Stimulated activated CD4-positive, alpha-beta T cell treated with anti-CD3 and anti-CD28 coated beads, Interleukin-15, amount 100 ng/mL, for 24 hours (primary cell): ENCODE measurements at places on chromosomes 5 and 9.
A peak's percentile ranks its signal among the peaks of the same experiment; 100 is the strongest.

DNA sequence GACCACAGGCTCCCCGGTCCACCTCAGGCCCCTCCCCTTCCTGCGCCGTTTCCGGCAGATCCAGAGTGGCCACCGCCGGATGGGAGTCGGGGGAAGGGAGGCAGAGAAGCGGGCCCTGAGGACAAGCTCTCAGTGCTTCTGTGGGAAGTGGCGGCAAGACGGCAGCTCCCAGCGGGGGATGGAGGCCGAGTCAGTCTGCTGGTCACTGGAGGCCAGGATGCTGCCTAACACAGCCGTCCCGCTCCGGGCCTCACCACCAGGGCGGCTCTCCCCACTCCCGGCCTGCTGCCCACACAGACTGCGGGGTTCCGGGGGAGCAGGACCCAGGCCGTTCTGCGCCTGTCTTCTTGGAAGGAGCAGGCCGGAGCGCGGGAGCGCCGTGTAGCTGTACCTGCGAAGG is 31.4 kb downstream of the FXN start:
- no peak for DNase-seq

DNA sequence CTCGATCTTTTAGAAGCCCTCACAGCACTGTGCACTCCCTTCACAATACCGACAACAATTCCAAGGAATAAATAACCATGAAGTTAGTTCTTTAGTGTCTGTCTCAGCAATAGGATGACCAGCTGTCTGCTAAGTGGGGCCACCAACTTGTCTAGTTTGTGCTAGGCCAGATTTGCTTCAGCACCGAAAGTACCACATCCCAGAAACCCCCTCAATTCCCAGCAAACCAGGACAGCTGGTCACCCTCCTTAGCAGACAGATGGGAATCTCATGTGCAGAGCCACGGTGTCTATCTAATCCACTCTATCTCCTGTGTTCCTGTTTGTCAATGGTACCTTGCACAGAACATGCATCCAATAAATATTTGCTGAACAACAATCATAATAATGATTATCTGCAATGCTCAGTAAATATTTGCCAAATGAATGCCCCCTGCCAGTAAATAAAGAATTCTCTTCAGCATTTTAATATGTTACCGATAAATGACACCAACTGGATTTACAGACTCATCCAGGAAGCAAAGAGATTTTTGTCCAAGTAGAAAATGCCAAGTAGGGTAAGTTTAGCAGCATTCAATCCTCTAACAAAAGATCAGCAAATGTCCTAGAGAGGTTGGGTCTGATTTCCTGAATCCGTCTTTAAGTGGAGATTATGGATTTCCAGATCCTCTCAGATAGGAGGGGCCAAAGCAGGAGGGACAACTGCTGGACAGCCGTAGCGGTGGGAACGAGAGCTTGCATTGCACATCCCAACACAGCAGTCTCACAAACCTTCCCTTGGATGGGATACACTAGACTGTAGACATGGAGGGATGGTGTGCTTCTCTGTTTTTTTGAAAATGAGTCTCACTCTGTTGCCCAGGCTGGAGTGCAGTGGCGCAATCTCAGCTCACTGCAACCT is 51.9 kb upstream of the ANKRD33B start:
- no peak for DNase-seq

DNA sequence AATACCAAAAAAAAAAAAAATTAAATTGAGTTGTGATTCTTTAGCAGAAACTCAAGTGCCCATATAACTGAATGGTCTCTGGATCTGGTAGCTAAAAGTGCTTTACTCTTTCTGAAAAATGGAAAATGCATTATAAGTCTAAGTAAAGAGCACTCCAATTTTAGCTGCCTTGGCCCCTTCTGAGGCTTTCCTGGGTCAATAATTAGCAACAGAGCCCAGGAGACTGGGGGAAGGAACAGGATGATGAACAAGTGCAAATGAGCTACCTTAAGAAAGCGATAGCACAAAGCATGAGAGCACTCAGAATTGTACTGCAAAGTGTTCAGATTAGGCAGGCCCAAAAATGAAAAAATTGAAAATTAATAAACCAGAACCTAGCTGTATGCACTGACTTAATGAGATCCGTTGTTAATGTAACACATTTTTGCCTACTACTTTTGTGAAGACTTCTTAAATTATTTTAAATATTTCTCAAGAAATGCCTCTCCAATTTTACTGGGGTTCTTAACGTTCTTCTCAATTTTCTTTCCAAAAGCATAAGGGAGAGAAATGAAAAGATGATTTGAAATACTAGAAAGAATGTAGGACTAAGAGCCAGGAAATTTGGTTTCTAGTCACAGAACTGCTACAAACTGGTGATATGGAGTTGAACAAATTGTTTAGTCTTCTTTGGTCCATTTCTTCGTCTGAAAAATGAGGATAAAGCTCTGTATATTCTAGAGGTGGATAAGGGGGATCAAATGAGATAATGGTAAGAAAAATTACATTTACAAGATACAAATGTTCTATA is 566.1 kb downstream of the PDE4D start:
- no peak for DNase-seq

GRCh38 chr9:93354451-93354850 is 97.0 kb upstream of the FAM120A start:
- no peak for DNase-seq

- DNase-seq: no peak
Measured at GRCh38 chr5:67235399-67236110, 39.0 kb upstream of the CD180 start.

DNA sequence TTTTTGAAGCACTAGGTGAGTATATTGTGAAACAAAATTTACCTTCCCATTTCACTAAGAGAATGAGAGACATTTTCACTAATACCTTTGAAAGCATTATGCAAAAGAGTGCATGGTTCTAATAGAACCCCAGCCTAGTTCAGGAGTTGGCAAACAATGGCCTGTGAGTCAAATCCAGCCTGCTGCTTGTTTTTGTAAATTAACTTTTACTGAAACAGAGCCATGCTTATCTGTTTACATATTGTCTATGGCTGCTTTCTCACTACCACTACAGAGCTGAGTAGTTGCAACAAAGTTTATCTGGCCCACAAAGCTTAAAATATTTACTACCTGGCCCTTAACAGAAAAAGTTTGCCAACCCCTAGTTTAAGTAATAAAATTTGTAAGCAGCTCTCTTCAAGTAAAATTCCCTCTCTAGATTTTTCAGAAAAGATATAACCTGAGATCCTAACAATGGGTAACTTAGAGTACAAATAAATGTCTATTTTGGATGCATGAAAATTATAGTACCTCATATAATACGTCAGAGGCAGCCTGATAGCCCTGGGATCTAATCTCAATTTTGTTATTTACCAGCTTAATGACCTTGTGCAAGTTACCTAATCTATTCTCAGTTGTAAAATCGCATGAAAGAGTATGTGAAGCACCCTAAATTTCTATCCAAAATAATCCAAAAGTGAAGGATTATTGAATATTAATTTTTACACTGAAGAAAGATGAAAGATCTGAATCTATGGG is 50.7 kb upstream of the ARL15 start:
- DNase-seq: no peak

GRCh38 chr5:23717486-23717885 is 210.1 kb downstream of the PRDM9 start:
- DNase-seq: no peak

DNA sequence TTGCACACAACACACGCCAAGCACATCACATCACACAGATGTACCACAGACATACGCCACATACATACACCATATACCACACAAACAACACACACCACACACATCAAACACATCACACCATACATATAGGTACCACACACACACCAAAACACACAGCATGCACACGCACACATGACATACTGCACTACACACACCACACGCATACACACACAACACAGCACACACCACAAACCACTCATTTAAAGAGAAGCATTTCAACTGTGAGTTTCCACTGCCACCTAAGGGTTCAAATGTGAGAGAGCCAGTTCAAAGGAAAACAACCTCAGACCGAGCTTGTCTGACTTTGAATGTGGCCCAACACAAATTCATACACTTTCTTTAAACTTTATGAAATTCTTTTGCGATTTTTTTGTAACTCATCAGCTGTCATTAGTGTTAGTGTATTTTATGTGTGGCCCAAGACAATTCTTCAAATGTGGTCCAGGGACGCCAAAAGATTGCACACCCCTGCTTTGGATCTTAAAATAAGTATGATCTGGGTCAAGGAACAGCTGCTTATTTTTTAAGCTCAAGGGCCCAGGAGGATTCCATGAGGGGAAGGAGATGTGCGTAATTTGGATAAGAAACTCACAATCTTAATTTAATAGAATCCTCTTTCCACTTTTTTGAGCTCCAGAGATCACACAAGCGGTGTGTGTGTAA is 494.6 kb downstream of the GADD45G start:
- DNase-seq: no peak

DNA sequence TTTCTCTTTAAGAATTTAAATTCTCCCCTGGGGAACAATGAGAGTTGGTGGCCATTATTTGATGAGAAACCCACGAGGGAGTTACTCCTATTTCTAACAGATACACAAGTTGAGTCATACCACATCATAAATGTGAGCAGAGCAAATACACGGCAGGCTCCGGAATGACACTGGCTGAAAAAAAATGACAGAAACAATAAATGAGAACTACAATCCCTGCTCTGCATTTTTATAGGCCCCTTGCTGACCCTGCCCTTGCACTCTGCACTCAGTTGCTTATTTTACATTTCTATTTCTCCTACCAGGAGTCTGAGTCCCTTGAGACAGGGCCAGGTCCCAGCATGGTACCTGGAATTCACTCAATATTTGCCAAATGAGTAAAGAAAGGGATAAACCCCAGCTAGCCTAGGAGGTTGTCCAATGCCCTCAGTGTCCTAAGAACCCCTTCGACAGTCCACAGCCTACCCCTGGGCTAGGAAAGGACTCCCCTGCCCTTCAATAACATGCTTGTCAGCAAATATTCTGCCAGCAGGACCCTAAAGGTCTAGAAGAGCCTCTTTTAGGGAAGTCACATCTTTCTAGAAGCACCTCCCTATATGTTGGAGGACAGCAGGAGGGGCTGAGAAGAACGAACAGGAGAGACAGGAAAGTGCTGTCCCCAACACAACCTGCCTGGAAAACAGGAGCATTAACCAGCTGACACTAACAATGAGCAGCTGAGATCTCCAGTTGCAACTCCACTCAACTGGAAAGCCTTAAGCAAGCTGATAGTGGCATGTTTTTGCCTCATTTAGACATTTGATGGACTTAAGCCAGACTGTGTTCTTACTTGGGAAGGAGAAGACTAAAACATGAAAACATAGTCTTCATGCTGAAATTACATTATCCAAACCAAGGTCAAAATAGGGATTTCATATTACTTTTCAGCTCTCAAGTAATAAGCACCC is 191.2 kb downstream of the ACTL7B start:
- DNase-seq: no peak

DNA sequence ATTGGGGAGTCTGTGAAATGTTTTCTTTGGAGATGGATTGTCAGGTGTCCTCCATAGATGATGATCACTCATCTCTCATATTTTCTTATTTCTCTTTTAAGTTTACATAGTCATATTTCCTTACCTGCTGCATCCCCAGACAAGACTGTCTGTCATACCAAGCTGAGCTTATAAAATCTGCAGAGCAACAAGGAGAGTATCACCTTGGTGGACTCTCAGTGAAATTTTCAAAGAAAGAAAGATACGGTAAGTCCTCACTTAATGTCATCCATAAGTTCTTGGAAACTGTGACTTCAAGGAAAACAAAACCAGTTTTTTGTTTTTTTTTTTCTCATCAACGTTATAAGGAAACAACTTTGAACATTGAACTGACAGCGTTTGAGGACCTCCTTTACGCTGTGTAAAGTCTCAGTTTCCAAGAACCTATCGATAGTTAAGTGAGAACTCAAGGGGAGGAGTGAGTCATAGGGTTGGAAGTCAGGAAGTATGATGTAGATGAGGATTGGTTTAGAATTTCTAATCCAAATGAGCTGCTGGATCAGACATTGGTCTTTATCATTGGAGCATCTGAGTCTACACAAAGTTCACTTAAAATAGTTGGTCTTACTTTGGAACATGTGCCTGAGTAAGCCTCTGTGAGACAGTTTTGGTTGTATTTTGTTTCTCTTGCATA is 45.5 kb downstream of the SPIN1 start:
- no peak for DNase-seq

GRCh38 chr5:1134478-1134877 is 22.6 kb upstream of the SLC12A7 start:
- no peak for DNase-seq

GRCh38 chr5:76099286-76099702 is 16.1 kb downstream of the SV2C start:
- DNase-seq: no peak

- no peak for DNase-seq
Measured at GRCh38 chr5:158506648-158507047, 593.1 kb downstream of the EBF1 start.

- no peak for DNase-seq
Measured at GRCh38 chr9:36935332-36935731, 98.7 kb downstream of the PAX5 start.

GRCh38 chr9:6224393-6225154 is 9.0 kb downstream of the IL33 start:
- no peak for DNase-seq

- no peak for DNase-seq
Measured at GRCh38 chr5:116494784-116495450, 79.7 kb downstream of the SEMA6A start.

GRCh38 chr9:31597977-31598376 is 786.5 kb upstream of the ACO1 start:
- peak; percentile 1 for DNase-seq

GRCh38 chr9:37290940-37291485 is 131.5 kb upstream of the GRHPR start:
- DNase-seq: no peak

DNA sequence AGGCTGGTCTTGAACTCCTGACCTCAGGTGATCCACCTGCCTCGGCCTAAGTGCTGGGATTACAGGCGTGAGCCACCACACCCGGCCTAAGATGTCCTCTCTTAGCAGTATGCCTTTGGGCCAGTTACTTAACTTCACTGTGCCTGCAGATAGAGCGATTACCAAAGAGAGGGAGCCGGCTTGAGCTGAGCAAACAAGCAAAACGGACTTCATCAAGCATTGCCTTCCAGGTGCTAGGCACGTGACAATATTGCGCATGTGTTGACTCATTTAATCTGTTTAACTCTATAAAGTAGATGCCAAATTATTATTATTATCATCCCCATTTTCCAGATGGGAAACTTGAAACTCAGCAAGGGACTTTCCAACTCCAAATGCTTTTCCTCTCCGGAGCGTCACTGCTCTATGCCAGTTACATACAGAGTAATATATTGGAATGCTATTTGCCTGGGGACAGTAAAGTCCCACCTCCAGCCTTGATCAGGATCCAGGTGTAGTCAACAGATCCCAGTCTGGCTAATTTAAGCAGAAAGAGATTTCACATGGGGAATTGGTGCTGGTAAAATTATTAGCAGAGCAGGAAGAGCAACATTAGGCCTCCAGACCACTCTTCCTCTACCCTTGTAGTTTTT is 5.6 kb upstream of the C9orf152 start:
- DNase-seq: no peak
